ENCODE measurements at places on chromosomes 4 and X.

- DNase-seq: peak; percentile 88
These were observed 5.9 kb downstream of the ZFYVE28 start for GRCh38 chr4:2412534-2412884.

GRCh38 chrX:78064152-78064551 is 39.9 kb upstream of the PGK1 start:
- DNase-seq: peak; percentile 32

- DNase-seq: peak; percentile 42
These were observed 139.6 kb downstream of the IQCM start for GRCh38 chr4:149676076-149676475.

GRCh38 chr4:11038926-11039325 is 354.4 kb upstream of the CLNK start:
- no peak for DNase-seq

DNA sequence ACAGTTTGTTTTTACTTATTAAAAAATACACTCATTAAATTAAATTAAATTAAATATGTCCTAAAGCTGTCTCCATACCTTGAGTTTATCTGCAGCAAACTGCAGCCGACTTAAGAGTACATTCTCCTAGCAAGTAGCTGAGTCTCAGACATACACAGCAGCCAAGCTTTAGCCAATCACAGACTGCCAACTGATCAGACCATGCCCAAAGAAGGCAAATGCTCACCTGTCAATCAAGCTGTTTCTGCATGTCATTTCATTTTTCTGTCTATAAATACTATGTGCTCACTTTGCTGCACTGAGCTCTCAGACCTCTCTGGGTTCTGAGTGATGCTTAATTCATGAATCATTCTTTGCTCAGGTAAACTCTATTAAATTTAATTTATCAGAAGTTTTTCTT is 280.9 kb upstream of the EPHA5 start:
- DNase-seq: no peak

DNA sequence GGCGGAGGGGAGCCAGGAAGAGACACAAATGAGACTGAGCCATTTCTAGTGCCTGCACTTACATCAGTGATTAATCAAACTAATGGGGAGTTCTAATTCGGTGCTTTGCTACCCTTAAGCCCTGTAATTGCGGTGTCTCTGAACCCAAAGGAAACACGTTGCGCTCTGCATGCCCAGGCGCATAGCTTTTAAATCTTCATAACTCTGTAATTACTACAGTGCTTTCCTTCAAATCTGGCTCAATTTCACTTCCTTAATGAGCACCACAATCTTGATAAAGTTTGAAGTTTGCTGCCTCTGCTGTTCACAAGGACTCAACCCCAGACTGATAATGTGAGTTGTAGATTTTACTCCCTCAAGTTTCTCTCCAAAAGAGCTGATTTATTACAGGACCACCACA is 5.7 kb upstream of the NHS start:
- no peak for DNase-seq

Data from GM12865 (cell line).